Common myeloid progenitor, CD34-positive (primary cell): ENCODE measurements at places on chromosomes 3 and 15.

GRCh38 chr15:60839510-60840211, 360.7 kb upstream of the ICE2 start:
- no peak for DNase-seq

DNA sequence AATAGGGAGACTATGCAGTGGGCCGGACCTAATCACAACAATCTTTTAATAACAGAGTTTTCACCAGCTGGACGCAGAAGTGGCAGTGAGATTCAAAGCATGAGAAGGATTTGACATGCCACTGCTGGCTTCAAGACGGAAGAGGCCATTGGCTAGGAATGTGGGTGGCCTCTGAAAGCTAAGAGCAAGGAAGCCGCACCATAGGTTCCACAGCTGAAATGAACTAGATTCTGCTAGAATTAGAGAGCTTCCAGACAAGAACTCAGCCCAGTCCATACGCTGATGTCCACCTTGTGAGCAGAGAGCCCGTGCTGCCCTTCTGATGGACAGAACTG, 6.9 kb upstream of the NCBP2 start:
- no peak for DNase-seq

- no peak for DNase-seq
Measured at GRCh38 chr15:54518156-54518882, 540.1 kb downstream of the UNC13C start.

- DNase-seq = no peak
Measured at GRCh38 chr15:50676799-50677483, 9.7 kb downstream of the TRPM7 start.

DNA sequence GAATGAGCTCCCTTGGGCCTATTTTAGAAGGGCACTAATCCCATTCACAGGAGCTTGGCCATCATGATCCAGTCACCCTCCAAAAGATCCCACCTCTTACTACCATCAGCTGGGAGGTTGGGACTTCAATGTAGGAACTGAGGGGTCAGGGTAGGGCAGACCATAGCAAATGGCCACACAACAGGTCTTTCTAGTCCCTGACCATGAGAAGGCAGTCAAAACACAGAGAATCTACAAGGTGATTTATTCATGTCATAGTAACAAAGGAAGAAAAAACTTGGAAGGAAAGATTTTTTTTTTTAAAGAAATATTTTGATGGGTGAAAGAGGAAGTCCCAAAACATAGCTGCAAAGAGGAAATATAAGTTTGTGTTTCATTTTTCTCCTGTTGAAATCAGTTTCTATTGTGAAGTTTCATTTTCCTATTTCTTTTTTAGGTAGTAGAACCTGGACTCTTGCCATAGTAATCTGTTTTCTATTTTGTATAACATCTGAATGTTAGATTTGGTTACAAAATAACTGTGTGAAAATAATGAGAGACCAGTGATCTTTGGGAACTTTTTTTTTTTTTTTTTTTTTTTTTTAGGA, 23.5 kb upstream of the TNFSF10 start:
- DNase-seq = no peak

GRCh38 chr3:71168121-71168721, 415.3 kb downstream of the FOXP1 start:
- DNase-seq = no peak
